ENCODE measurements at places on chromosomes 1 and 21.

DNA sequence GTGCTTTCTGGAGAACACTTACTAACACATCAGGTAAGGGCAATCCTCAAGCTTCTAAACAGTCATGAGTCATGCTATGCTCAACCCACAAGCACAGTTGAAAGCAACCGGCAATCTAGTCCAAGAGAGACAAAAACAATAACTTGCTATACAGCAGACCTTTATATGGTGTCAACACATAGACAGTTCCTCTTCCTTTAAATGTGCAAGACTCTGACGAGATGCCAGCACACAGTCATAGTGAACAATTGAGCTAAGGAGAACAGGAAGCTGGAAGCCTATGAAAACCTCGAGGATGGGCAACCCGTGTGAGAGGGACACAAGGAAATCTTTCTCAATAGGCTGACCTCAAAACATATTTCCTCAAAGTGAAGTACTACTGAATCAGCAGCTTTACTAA is 5.3 kb downstream of the ADIPOR1 start:
- DNase-seq = no peak

DNA sequence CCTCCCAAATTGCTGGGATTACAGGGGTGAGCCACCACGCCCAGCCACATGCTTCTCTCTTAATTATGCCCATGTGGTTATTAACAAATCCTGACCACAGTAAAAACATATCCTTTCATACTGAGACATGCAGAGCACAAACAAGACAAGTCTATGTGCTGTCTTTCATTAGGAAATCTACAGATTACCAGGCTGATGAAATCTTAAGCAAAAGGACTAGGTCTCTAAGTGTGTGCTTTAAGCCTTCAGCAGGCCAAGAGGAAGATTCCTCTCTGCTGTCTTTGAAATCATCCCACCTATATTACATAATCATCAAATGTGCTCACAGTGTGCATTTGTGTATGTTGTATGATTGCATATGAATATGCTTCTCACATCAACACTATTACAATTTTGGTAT is 419.3 kb downstream of the KCTD3 start:
- no peak for DNase-seq

GRCh38 chr1:3711780-3712451 is 40.3 kb upstream of the CCDC27 start:
- no peak for DNase-seq

- DNase-seq = no peak
Measured at GRCh38 chr1:43235451-43236121, 34.2 kb upstream of the TMEM125 start.

- DNase-seq = no peak
Measured at GRCh38 chr1:197666769-197667285, 108.5 kb downstream of the DENND1B start.

DNA sequence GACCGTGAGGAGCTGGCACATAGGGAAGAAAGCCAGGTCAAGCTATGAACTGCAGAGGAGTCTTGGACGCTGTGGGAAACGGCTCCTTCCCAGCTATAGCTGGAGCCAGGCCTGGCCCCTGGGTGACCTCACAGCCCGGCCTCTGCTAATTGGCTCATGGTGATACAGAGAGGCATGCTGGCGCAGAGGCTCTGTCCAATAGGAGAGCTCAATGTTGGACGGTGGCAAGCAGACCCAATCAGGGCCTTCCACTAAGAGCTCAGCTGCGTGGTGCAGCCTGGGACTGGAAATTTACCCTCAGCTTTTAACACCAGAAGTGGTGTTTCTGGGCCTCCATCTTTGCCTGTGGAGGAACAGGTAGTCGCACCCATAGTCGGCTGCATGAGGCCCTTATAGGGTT is 64.4 kb upstream of the GRHL3 start:
- DNase-seq = no peak

- DNase-seq = no peak
Measured at GRCh38 chr1:45303520-45304310, 23.0 kb upstream of the HPDL start.

- DNase-seq = no peak
Measured at GRCh38 chr1:18928406-18928805, 26.1 kb upstream of the ALDH4A1 start.

- no peak for DNase-seq
Measured at GRCh38 chr1:225253784-225254183, 174.1 kb downstream of the LBR start.

GRCh38 chr1:34726861-34727260 is 28.0 kb upstream of the GJB5 start:
- no peak for DNase-seq

DNA sequence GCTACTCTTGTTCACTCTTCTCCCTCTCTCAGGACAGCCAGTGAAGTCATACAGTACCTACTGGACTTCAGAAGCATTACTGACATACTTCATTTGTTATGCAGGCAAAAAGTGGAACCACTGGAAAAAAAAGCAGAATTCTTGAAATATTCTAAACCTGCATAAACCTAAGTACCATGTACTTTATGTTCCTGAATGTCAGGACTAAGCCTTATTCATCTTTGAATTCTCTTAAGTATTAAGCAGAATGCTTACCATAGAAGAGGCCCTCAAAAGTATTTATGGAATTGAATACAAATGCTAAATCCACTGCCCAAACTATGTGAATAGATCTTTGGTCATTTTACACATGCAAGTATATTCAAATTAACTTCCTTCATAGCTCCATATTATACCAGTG is 7.8 kb downstream of the PSMB2 start:
- DNase-seq = no peak
